Stomach (tissue), 19 donors: ENCODE measurements at places on chromosomes 5 and 9. TPM values are rescaled to one million over a fixed set of nuclear protein-coding genes. Genes with fewer than 3 reads are reported as not detected.

Gene FAM153A
- polyA plus RNA-seq: 0.12 TPM

Gene TERT
- not detected for polyA plus RNA-seq

Gene FYB1
- polyA plus RNA-seq: 2.4 TPM

Gene DNAJB5
- 35.8 TPM for polyA plus RNA-seq

Gene FBXL7
- 9.8 TPM for polyA plus RNA-seq

Gene PTGER4
- polyA plus RNA-seq: 1.9 TPM

Gene KIF4B
- polyA plus RNA-seq: not detected

Gene F2RL2
- polyA plus RNA-seq: 0.76 TPM

Gene GFRA3
- 1.8 TPM for polyA plus RNA-seq

Gene FAM174A
- polyA plus RNA-seq: 15.1 TPM

Gene LRRTM2
- not detected for polyA plus RNA-seq

Gene SLC34A3
- polyA plus RNA-seq: 0.53 TPM

Gene LAMC3
- 0.73 TPM for polyA plus RNA-seq
